ENCODE measurements at places on chromosomes 16 and 17.

DNA sequence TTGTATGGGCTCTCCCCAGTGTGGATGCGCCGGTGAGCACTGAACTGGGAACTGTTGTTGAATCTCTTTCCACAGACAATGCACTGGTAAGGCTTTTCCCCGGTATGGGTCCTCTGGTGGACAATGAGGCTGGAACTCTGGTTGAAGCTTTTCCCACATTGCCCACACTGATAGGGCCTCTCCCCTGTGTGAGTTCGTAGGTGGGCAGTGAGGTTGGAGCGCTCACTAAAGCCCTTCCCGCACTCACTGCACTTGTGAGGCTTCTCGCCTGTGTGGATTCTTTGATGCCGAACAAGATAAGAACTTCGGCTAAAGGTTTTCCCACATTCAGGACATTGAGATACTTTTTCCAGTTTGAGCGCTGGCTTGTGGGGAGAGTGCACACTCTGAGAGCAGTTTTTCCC, 17.8 kb downstream of the ZSCAN32 start:
- no peak for DNase-seq

GRCh38 chr17:79558091-79558900, 52.6 kb downstream of the RBFOX3 start:
- no peak for DNase-seq

- DNase-seq = no peak
Measured at GRCh38 chr16:35352431-35352830, 1893.0 kb downstream of the TP53TG3F start.

DNA sequence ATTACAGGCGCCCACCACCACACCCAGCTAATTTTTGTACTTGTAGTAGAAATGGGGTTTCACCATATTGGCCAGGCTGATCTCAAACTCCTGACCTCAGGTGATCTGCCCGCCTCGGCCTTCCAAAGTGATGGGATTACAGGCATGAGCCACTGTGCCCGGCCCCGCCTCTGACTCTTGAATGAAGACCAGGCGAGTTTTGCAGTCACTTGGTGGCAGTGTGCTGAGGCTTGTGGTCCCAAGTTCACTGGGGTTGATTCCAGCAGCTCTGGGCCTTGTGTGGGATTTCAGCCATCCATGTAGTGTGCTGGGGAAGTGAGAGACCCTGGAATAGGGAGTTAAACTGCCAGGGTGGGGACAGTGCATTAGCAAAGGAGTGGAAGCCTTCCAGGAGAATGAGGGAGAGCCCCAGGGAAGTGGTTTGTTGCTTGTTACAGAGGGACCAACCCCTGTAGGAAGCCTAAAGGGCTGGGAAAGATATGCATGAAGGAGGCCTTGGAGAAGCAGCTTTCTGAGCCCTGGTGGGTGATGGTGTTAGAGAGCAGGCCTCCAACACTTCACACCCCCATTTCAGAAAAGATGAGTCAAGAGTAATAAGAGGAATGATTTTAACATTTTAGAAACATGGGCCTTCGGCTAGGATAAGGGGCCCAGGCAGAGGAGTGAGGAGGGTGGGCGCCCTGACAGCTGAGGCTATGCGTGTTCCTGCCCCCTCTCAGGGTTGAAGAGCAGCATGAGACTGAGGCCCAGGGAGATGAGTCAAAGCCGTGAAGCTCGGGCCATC, 14.5 kb downstream of the PSKH1 start:
- no peak for DNase-seq

DNA sequence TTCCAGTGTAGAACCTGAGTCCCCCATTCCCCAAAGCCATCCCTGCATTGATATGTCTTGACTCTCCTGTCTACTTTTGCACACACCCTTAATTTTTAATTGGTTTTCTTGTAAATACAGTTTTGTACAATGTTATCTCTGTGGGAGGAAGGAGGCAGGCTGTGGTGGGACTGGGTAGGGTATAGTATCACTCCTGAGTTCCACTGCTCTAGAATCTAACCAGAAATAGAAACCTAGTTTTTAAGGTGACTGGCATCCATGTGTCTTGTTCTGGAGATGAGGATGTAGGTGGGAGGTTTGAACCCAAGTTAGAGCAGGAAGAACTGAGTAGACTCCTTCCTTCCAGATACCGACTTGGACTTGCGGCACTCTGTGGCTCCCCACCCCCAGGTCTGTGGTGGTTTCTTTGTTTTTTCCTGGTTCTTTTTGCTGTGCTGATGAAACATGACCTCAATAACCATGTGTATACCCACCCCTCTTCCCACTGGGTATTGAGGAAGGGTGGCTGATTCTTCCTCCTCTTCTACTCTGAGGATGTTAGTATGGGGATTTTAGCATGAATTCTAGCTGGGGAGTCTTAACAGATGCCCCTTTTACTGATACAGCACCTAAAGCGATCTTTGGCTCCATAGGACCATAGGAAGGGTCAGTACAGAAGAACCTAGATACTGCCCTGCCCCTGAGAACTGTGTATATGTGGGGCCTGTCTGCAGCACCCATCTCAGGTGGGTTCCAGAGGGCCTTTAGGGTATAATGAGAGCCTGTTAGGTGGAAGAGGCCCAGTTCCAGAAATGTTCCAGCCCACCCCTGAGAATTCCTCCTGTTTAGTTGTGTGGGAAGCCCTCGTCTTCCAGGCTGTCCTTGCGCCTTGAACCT, 48.7 kb downstream of the SF3B3 start:
- no peak for DNase-seq

DNA sequence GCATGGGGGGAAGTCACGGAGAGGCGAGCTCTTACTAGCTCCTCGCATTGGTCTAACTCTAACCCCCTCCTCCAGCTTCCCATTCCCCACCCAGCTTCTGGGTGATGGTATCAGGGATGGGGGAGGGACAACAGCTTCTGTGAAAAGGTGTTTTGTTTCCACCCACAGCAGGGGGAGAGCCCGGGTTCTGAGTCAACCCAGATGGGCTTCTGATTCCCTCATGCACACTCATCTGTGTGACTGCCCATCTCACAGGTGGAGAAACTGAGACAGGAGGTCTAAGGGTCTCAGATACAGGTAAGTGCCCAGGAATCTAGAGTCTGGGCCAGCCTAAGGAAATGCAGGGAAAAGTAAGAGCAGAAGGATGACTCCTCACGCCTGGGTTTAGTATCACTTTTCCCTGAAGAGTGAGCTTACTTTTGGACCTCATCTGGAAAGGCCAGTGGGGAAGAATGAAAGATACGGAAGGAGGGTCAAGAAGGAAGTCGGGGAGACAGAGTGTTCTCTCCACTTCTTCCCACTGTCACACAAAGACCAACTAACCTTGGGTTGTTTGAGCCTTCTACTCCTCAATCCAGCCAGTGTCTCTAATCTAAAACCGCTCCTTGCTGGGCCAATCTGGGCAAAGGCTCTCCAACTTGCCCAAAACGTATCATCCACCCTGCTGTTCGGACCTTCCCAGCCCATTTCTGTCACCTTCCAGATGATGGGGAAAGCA, 3.1 kb upstream of the TLCD2 start:
- no peak for DNase-seq

DNA sequence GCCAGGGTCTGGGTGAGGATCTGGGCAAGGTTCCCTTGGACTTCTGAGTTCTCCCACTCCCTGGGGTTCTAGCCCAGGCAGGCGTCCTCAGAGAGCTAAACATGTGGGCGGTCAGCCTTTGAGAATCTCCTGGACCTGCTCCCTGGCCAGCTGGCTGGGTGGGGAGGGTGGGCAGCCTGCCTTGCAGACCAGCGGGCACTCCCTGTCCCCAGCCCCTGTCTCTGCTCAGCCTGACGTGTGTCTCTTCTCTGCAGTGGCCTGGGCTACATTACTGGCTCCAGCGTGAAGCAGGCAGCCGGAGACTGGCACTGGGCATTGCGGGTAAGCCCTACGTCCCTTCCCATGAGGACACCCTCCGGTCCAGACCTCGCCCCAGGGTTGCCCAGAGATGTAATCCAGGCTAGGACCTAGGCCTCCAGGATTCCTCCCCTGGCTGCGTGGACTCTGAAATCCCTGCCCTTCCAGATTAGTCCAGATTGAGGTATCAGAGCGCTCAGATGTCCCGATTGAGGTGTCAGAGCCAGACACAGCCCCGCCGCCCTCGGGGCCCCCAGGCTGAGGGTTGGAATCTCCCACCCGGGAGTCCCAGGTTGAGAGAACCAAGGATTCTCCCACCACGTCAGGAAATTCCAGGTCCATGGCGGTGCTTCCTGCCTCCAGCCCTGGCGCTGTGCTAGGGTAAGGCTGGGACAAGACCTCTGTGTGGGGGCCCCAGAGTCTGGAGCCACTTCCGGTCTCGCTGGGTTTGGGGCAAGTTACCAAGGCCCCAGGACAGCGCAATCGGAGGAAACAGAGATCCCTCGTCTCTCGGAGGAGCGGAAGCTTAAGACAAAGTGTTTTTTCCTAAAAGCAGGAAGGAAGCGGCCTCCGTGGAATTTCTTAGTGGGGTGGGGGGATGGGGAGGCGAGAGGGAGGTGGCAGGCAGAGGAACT, 24.1 kb downstream of the MYBBP1A start:
- no peak for DNase-seq

DNA sequence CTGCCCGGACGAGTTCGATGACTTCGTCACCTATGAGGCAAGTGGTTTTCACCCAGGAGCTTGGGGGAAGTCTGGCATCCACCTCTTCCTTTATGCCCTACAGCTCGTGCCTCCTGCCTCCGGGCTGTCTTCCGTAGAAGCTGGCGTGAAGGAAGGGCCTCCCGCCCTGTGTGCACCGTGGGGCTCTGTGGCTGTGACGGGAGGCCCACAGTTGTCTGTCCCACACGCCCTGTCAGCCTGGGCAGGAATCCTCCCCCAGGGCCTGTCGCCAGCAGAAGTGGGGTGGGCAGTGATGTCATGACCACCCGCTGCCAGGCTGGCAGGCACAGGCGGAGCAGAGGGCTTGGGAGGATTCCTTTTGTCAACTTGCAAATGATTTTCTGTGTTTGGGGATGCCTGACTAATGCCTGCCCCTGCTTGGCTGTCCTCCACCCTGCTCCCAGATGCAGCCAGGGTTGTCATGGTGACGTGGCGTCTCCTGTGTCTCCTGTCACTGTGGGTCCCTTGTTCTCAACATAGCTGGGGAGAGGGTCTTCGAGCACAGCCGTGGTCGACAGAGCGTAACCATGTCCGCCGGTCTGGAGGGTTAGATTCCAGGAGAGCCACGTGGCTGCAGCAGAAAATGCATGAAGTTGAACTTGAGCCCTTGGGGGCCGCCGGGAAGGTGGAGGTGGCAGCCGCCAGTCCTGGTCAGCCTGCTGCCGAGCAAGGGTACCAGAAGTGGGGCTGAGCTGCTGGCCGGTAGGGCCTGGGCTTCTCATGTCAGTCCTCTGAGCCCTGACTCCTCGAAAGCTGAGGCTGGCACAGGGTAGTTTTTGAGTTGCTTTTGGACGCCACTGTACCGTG, 46.1 kb downstream of the RAB11FIP3 start:
- no peak for DNase-seq

GRCh38 chr16:12546918-12547607, 256.6 kb downstream of the CPPED1 start:
- DNase-seq = no peak

GRCh38 chr16:62831235-62831850, 795.1 kb upstream of the CDH8 start:
- no peak for DNase-seq

- no peak for DNase-seq
Measured at GRCh38 chr17:39660397-39661385, 4.5 kb upstream of the TCAP start.

GRCh38 chr16:76108460-76108859, 168.7 kb upstream of the CNTNAP4 start:
- DNase-seq = no peak

GRCh38 chr17:77768248-77768852, 190.2 kb upstream of the TNRC6C start:
- no peak for DNase-seq

DNA sequence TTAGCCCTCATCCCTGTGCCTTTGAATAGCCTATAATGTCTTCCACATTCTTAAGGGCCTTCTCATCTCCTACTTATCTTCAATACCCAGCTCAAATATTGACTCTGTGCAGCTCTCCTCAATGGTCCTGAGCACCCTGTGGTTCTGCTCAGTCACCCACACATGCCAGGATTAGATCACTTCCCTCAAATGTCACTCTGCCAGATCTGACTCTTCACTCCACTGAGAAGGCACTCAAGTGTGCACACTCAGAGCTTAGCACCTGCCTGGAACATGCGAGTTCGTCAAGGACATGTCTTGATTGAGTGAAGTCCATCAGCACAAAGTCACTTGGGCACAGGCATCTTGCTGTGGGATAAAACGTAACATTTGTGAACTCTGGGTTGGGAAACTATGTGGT, 404.8 kb downstream of the CDH13 start:
- DNase-seq = no peak

DNA sequence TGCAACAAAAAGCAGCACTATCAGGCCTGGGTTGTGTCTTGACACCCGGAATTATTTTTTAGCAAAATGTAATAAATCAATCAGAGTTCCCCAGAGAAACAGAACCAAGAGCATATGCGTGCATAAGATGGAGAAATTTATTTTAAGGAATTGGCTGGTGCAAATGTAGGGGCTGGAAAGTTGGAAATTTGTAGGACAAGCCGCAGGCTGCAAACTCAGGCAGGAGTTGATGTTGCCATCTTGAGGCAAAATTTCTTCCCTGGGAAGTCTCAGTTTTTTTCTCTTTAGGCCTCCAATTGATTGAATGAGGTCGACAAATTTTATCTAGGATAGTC, 158.9 kb upstream of the FAM20A start:
- DNase-seq = no peak

DNA sequence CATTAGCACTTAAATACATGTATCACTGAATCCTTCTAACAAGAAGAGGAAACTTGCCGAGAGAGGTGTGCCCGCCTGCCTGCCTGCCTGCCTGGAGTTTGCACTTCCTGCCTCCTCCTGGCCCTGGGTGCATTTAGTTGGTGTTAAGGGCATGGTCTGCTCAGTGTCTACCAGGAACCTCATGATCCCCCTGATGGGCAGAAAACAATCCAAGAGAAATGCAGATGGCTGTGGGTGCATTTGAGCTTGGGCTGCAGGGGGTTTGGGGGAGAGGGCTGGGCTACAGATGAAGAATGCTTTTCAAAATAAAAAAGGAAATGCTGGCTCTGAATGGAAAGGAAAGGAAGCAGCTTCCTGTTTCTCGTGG, 10.1 kb downstream of the KSR1 start:
- DNase-seq = no peak

- DNase-seq = no peak
Measured at GRCh38 chr17:61384692-61385576, 14.7 kb upstream of the TBX2 start.

DNA sequence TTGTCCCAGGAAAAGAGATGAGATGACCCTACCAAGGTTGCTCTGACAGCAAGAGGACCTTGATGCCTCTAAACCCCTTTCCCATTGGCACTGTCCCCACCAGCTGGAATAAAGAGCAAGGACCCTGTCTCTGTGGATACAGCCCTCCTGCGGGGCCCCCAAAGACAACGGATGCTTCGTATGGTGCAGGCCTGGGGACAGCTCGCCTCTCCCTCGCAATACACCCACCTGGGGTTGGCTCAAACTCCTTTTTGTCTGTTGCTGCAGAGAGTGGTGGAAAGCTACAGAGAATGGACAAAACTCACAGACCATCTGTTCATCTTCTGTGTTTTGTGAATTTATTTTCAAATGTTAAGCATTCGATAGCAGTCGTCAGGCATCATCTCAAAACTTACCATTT, 27.6 kb upstream of the CACNG3 start:
- DNase-seq = no peak

GRCh38 chr16:68406458-68407152, 41.7 kb downstream of the SMPD3 start:
- no peak for DNase-seq

- no peak for DNase-seq
Measured at GRCh38 chr16:55515111-55515510, 6.2 kb downstream of the LPCAT2 start.

All from stimulated activated CD8-positive, alpha-beta memory T cell treated with anti-CD3 and anti-CD28 coated beads, Interleukin-4, amount 100 ng/mL, for 1 hour (primary cell).